MG63 (cell line): ENCODE measurements at places on chromosomes 1 and 21.

- DNase-seq = no peak
Measured at GRCh38 chr1:11938722-11939526, 4.4 kb downstream of the PLOD1 start.

- DNase-seq = no peak
Measured at GRCh38 chr1:48245106-48245505, 22.6 kb downstream of the SLC5A9 start.

GRCh38 chr1:45769261-45769932, 18.9 kb upstream of the IPP start:
- DNase-seq = peak; percentile 84

GRCh38 chr1:116161877-116162390, 50.7 kb downstream of the MAB21L3 start:
- DNase-seq = no peak

GRCh38 chr1:214379236-214379970, 98.4 kb downstream of the SMYD2 start:
- DNase-seq = no peak

DNA sequence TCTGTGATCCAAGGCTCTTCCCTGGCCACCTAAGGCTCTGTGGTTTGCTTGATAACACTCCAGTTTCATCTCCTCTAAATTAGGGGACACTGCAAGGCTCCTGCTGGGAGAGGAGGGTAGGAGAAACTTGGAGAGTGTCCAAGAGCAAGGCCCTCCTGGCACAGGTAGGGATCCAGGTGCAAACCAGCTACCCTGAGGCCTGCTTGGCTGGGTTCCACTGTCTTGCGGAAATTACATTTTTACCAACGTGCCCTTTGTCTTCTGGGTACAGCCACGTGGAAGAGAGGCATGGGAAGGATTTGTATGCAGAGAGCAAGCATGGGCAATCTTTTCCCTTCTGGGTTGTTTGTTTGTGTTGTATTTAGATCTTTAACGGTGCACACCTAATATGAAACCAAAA, 132.5 kb downstream of the PRDM2 start:
- no peak for DNase-seq

GRCh38 chr1:4000811-4001251, 100.8 kb upstream of the C1orf174 start:
- DNase-seq = no peak

DNA sequence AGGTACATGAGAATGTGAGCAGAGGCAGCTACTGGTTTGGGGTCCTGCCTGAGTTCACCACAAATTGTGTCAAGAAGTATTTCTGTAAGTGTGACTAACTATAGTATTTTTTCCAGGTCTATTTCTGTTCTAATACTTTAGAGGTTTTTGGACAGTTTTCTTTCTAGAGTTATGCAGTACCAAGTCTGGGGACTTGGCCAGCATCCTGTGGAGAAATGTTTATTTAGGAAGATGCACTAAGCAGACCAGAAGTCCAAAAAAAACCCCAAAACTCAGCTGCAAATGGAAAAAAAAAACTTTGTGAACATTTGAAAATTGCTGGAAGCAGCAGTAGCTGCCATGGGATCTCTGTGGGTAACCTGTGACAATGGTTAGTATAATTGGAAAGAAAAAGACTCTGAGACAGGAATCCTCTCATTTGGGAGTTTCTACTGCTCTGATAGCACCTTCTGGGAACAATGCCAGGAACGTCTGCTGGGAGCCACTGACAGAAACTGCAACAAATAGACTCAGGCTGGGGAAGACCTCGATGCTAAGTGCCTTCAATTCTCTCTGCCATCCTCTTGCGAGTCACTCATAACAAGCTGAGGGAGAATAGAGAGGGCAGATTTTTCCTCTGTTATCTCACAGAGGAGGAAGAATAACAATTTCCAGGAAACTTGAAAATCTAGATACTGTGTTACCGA, 37.6 kb downstream of the OR10R2 start:
- peak; percentile 33 for DNase-seq

GRCh38 chr1:1788646-1789431, 10.6 kb upstream of the NADK start:
- DNase-seq = no peak
